ENCODE measurements at places on chromosomes 7 and 10.

GRCh38 chr7:155497149-155497901, 39.4 kb downstream of the EN2 start:
- DNase-seq, result no peak

- DNase-seq, result no peak
These were observed 126.0 kb upstream of the MGMT start for GRCh38 chr10:129341087-129341486.

DNA sequence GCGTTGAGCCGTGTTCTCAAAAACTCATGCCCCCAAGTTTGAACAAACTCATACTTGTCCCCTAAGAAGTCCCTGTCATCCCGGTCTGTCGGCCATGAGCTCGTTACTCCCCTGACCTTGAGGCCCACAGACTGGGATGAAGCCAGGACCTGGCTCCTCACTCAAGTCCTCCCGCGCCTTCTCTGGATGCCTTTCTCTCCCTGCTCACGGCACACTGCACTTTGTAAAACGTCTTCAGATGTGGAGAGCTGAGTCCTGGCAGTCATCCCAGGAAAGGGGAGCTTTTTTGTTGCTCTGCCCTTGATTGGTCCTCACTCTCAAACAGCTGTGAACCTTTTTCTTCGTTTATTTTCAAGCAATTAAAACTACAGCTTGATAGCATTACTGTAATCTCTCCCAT, 110.8 kb downstream of the JAZF1 start:
- DNase-seq, result peak; percentile 19

DNA sequence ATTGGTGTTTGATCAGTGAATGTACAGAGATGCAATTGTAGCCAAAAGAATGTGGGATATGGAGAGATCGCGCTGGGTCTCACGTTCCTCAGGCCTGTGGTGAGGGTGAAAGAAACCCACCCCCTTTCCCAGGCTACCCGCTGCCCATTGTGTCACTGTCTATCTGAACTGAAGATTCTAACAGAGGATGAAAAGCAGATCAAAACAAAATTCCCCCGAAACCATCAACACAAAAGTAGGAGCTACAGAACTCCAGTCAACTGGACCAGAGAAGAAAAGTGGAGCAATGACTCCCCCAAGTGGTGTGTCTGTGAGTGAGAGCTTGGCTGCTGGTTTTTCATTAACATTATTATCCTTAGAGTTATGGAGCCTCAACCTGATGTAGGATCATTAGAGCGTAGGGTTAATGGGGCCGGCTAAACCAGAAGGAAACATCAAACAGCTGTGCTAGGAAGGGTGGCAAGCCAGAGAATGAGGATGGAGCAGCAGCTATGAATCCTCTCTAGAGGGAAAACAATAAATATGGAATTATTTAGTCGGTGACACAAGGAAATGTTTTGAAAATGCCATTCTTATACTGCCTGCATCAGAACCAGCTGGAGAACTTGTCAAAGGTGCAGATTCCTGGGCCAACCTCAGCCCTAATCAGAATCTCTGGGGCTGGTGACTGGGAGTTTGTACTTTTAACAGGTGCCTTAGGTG, 38.3 kb downstream of the AKR1B1 start:
- peak; percentile 69 for DNase-seq

DNA sequence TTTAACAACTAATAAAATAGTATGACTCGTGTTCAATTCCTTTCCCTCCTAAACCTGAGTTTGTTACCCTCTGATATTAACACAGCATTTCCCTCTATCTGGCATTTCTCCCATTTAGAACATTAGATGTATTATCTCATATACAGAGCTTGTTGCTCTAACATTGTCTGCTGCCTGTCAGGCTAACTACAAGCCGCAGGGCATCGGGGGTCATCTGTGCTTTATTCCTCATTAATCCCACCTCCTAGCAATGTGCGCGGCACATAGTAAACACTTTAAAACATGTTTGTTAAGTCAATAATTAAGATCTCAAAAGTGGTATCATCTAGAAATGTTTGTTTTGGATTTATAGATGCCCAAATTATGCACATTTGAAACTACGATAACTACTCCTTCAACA, 52.9 kb upstream of the NEBL start:
- DNase-seq, result no peak

GRCh38 chr7:121960678-121961077, 87.7 kb downstream of the PTPRZ1 start:
- DNase-seq, result no peak

DNA sequence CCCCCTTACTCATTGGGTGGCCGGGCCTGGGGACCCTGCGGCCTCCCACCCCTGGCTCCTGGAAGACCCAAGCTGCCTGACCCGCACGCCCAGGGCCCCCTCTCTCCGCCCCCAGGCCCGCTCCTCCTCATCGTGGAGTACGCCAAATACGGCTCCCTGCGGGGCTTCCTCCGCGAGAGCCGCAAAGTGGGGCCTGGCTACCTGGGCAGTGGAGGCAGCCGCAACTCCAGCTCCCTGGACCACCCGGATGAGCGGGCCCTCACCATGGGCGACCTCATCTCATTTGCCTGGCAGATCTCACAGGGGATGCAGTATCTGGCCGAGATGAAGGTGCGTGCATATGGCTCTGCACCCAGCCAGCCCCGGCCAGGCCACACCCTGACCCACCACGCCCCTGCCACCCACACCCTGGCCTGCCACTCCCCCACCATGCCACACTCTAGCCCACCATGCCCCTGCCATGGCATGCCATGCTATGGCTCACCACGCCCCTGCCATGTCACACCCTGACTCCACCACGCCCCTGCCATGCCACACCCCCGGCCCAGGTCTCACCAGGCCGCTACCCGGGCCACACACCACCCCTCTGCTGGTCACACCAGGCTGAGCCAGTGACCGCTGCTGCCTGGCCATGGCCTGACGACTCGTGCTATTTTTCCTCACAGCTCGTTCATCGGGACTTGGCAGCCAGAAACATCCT, 18.7 kb upstream of the CSGALNACT2 start:
- no peak for DNase-seq

DNA sequence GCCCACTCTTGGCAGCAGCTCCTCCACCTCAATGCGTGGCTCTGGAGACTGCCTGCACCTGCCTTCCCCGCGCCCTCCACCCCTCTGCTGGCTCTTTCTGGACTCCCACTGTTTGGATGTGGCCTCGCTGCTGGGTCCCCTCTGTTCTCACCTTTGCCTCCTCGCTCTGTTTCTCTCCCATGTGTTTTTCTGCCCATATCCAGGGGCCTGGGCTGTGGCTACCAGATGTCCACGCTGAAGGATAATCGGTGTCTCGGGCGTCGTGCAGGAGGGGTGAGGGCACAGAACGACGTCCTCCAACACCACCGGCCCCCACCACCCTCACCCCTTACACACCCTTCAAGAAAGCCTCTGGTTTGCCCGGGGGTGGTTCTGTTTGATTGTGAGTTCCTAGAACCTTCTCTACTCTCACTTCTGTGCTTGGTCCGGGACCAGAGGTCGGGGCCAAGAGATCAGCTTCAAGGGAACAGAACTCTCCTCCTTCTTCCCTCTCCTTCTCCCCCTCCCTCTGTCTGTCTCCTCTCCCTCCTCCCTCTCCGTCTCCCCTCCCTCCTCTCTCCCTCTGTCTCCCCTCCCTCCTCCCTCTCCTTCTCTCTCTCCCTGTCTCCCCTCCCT, 31.7 kb downstream of the AP5Z1 start:
- no peak for DNase-seq

- peak; percentile 55 for DNase-seq
These were observed 109.2 kb downstream of the DPY19L1 start for GRCh38 chr7:34928052-34928451.

DNA sequence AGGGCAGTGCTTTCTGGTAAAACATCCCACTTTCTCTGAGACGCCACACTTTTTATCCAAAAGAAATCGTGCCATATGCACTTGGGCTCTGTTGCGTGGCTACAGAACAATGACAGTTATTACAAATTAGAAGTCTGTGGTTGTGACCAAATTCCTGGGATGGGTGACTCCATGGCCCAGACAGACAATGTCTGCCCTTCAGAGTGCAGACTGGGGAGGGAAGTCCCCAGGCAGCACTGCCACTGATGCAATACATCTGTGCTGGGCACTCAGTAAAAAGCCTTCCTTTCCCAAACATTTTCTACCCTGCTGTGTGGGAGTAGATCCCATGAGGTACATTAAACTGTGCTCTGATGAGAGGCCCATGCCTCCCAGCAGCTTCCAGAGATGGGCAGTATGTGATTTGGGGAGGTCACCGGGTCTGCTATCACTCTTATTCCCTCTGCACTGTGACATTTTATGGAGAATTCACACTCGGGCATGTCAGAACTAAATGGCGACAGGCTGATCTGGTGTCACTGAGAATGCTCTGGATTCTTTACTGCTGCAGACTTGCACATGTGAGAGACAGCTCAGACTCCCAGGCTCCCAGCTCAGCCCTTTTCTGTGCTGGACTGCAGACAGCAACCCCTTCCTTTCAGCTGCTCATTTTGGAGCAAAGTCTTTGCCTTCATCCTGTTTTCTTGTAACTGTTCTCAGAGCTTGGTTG, 243.5 kb upstream of the ZNF32 start:
- no peak for DNase-seq

GRCh38 chr7:33885290-33886148, 19.8 kb upstream of the BMPER start:
- DNase-seq, result no peak

- peak; percentile 73 for DNase-seq
These were observed 50.6 kb upstream of the ITGB1 start for GRCh38 chr10:33008499-33009243.

DNA sequence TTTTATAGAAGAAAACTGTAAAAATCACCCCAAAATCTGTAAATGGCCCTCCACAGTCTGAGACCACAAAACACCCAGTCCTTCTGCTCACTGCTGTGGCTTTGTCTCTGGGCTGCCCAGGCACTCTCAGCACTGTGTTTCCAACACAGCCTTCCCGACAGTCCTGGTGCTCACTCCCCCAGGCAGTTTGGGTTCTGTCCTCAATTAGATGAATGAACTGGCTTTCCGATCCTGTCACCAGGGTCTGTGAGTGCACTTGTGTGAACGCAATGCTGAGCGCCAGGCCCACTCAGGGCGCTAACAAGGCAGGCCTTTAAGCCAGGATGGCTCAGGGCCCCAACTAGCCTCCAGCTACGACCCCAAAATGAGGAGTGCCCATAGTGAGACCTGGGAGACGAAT, 3.3 kb downstream of the MAD1L1 start:
- DNase-seq, result no peak

DNA sequence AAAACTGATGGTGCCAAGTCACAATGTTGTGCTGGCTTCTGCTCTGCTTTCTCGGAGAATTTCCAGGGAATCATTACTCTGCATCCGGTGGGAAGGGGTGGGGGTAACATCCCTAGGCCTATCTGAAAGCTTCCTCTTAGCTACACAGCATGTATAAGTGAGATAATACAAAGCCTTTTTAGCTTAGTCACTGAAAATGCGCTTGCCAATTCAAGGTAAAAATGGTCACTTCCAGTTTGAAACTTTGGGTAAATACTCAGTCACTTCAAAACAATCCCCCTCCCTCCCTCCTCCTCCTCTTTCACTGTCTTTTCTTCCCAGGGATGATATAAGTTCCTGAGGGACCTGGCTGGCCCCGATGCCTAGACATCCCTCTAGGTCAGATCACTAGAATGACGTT, 57.3 kb upstream of the APBB1IP start:
- no peak for DNase-seq

DNA sequence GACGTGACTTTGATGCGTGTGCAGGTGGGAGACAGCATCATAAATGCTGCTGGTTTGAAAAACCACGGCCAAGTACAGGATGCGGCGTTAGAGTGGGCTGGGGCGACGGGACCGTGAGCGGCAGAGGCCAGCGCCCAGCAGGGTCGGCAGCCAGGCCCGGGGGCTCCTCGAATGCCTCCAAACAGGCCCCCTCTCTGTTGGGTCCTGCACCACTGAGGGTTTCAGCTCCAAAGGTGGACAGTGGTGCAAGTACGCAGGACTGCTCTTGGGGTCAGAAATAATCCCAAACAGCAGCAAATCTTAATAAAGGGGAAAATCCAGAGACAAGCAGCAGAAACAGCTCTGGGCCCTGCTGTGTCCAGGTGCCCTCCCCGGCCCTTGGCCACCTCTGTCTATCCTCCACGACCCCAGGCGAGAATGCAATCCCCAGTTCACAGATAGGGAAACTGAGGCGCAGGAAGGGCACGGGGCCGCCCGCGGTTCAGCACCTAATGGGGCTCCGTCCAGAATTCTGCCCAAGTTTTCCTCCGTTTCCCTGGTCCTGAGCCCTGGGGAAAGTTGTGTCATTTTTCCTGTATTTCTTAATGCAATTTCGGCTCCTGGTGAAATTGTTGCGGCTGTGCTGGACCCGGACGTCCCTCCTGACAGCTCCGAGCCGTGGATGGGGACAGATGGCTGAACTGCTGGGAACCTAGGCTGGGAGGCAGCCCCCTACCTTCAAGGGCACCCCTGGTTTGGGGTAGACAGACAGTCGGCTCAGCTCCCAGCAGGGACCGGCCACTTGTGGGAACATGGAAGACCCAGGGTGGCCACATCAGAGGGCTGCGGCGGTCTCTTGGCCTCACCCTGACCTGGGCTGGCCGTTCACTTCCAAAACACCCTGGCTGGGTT, 97.4 kb downstream of the FOXL3 start:
- DNase-seq, result peak; percentile 8

- no peak for DNase-seq
These were observed 188.4 kb upstream of the AGK start for GRCh38 chr7:141362580-141363435.

DNA sequence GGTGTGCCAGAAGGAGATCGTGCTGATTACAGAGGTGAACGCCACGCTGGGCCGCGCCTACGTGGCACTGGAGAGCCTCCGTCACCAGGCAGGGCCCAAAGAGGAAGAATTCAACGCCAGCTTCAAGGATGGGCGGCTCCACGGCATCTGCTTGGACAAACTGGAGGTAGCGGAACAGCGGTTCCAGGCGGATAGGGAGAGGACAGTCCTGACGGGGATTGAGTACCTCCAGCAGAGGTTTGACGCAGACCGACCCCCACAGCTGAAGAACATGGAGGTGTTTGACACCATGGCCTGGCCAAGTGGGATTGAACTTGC, 12.1 kb upstream of the ATP6V0E2 start:
- no peak for DNase-seq

DNA sequence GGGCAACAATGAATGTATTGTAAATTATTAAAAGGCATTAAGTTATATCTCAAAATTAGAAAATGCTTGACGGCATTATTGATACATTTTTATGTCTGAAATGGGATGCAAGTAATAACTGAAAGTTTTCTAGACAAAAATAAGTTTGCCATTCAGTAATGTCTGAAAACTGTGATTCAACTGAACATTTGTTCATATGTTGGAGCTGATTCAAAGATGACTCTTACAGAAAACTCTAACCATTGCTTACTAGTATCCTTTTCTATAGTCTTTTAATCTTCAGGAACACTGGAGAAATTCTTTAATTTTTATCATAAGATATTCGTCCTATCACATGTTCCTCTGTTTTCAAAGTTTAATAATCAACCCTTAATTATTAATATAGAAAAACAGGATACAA, 71.1 kb upstream of the TFEC start:
- DNase-seq, result no peak

- DNase-seq, result no peak
These were observed 296.4 kb upstream of the MKLN1 start for GRCh38 chr7:131031099-131031868.
